ENCODE measurements at places on chromosomes 5 and 9.
A peak's percentile ranks its signal among the peaks of the same experiment; 100 is the strongest.

GRCh38 chr9:72534931-72535330 is 13.5 kb downstream of the TMC1 start:
- no peak for DNase-seq

- no peak for DNase-seq
Observed at GRCh38 chr5:125152461-125153189, 406.2 kb upstream of the ZNF608 start.

DNA sequence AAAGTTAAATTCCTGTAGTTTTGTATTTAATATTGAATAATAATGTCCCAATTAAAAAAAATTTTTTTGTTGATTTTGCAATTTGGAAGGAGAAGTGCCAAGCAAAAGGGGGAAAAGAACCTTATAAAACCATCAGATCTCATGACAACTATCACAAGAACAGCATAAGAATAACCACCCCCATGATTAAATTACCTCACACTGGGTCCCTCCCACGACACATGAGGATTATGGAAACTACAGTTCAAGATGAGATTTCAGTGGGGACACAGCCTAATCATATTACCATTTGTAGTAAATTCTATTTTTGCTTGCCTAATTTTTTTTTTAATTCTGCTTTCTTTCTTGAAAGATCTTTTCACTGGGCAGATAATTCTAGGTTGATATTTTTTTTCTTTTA is 33.4 kb upstream of the FCHO2 start:
- DNase-seq: no peak

DNA sequence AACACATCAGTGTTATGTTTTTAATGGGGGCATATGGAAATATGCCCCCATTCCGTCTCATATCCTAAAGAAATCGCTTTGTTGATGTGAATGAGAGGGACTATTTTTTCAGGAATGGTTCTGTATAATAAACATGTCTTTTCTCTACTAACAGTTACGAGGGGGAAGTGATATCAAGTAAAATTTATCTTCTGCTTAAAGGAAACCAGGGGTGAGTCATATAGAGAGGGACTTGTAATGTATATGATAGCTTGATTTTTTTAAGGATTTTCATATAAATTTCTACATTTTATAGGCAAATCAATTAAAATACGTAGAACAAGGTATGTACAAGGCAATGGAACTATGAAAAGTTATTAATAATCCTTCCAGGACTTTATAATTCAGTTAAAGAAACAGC is 207.1 kb downstream of the SEMA5A start:
- no peak for DNase-seq

GRCh38 chr5:141199359-141200235 is at the start of gene PCDHB11:
Gene PCDHB11, plus strand, starts transcription at chr5:141199627. Its CDS starts 148 bp downstream, at chr5:141199775.
- DNase-seq: no peak

DNA sequence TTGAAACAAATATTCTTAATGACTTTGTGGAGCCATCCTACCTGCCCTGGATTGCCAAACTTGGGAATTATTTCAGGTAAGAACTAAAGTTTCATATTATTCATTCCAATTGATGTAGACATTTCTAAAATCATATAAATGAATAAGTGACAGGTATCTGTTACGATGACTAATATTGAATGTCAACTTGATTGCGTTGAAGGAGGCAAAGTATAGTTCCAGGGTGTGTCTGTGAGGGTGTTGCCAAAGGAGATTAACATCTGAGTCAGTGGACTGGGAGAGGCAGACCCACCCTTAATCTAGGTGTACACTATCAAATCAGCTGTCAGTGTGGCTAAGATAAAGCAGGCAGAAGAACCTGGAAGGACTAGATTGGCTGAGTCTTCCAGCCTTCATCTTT is 1688.4 kb upstream of the CDH9 start:
- no peak for DNase-seq

DNA sequence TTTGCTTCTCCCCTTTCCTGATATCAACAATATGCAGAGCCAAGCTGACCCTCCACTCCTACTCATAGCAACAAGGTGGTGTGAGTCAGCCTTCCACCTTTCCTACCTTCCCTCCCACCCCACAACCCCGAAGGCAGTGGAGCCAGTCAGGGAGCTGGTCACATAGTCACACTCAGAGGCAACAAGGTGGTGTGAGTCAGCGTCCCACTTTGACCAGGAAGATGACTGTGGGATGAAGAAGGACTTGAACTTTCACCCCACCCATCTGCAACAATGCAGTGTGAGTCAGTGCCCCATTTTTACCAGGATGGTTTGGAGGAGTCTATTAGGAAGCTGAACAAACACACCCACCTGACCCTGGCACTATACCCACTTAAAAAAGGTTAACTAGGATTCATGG is 30.1 kb upstream of the ZNF782 start:
- peak; percentile 28 for DNase-seq

DNA sequence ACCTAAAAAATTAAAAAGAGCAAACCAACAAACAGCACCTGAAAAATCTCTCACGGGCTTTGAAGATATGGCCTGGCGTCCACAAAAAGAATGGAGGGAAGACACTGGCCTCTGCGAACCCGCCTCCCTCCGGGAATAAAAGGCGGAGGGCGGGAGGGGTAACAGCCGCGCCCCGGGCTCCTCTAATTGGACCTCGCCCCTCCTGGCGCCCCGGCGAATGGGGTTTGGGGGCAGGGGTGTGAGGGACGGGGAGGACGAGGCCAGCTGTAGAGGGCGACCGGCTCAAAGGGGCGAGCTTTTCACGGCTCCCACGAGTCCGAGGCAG is 753 bp downstream of the FANCC start:
- DNase-seq: no peak

DNA sequence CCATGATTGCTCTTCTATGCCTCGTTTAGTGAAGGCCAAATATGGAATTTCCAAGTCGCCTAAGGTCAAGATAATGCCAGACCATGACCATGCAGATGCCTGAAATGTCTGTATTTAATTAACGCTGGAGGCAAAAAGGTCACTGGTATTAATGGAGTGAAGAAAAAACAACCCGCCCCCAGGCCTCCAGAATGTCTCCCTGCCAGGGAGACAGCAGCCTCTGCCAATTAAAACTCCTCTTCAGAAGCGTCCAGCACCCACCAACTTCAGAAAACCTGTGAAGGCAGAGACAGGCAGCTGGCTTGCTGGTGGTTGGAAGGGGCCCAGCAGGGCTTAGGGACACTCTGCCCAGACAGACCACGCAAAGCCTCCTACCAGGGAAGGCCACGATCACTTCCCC is 94.4 kb downstream of the VAV2 start:
- DNase-seq: no peak

- no peak for DNase-seq
Observed at GRCh38 chr5:141691867-141692532, 10.0 kb upstream of the ARAP3 start.

DNA sequence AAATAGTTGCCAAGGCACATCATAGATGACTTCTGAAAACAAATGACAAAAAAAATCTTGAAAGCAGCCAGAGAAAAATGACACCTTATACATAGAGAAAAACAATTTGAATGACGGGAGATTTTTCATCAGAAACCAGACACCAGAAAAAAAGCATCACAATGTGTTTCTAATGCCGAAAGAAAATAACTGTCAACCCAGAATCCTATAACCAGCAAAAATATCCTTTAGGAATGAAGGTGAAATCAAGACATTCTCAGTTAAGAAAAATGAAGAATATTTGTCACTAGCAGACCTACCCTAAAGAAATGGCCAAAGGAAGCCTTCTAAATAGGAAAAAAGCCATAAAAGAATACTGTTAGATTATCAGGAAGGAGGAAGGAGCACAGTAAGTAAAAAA is 54.0 kb downstream of the SPTLC1 start:
- DNase-seq: no peak

GRCh38 chr5:106780355-106780754 is 890.4 kb downstream of the EFNA5 start:
- DNase-seq: no peak

DNA sequence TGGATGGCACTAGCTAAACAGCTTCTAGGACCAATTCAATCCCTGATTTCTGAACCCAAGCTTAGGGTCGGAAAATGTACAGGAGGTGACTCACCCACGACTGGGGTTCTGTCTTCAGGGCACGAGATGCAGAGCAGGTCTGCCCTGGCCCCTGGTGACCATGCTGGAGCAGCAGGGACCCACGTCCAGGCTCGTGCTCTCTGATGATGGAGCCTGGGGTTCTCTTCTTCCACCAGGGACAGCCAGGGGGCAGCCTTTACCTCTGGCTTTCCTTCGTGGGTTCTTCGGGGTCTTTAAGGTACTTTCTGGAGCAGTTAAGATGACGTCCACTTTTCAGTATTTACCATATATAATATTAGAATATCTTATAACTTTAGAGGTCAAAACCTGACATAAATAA is 2.1 kb downstream of the CFAP77 start:
- DNase-seq: no peak

DNA sequence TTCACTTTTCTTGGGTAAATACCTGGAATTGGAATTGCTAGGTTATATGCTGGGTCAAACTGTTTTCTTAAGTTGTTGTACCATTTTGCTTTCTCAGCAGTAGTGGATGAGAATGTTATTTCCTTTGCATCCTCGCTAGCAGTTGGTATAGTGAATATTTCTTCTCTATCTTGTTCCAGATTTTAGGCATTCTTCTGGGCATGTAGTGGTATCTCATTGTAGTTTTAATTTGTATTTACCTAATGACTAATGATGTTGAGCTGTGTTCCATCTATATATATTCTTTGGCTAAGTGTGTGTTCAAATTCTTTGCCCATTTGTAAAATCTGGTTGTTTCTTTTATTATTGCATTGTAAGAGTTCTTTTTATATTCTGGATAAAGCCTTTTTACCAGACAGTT is 333.3 kb downstream of the MAT2B start:
- DNase-seq: peak; percentile 21

GRCh38 chr5:40410964-40411635 is 268.6 kb upstream of the PTGER4 start:
- DNase-seq: no peak

DNA sequence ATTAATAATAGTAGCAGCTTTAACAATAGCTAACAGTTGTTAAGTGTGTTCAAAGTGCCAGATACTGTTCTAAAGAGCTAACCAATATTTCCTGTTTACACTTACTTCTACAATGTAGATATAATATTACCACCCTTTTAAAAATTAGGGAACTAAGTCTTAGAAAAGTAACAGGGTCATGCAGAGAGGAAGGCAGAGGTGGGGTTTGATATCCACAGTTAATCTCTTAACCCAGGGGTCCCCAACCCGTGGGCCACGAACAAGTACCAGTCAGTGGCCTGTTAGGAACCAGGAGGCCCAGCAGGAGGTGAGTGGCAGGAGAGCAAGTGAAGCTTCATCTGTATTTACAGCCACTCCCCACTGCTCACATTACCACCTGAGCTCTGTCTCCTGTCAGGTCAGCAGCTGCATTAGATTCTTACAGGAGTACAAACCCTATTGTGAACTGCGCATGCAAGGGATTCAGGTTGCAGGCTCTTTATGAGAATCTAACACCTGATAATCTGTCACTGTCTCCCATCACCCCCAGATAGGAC is 89.1 kb downstream of the ACTL7B start:
- no peak for DNase-seq

GRCh38 chr9:129669946-129670345 is 4.5 kb downstream of the PRRX2 start:
- no peak for DNase-seq

- no peak for DNase-seq
Observed at GRCh38 chr9:82295181-82295580, 306.6 kb downstream of the SPATA31D1 start.

DNA sequence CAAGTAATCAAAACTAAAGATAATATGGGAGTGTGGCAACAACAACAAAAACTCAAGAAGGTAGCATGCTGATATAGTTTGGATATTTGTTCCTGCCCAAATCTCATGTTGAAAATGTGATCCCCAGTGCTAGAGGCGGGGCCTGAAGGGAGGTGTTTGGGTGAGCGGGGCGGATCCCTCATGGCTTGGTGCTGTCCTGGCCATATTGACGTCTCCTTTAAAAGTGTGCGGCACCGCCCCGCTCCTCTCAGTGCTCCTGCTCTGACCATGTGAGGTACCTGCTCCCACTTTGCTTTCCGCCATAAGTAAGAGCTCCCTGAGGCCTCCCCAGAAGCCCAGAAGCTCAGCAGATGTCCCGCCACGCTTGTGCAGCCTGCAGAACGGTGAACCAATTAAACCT is 25.6 kb downstream of the MED27 start:
- DNase-seq: no peak

GRCh38 chr5:176902911-176903664 is 3.9 kb upstream of the HK3 start:
- DNase-seq: no peak

GRCh38 chr9:33952066-33952465 is 96.6 kb downstream of the UBAP2 start:
- DNase-seq: no peak

DNA sequence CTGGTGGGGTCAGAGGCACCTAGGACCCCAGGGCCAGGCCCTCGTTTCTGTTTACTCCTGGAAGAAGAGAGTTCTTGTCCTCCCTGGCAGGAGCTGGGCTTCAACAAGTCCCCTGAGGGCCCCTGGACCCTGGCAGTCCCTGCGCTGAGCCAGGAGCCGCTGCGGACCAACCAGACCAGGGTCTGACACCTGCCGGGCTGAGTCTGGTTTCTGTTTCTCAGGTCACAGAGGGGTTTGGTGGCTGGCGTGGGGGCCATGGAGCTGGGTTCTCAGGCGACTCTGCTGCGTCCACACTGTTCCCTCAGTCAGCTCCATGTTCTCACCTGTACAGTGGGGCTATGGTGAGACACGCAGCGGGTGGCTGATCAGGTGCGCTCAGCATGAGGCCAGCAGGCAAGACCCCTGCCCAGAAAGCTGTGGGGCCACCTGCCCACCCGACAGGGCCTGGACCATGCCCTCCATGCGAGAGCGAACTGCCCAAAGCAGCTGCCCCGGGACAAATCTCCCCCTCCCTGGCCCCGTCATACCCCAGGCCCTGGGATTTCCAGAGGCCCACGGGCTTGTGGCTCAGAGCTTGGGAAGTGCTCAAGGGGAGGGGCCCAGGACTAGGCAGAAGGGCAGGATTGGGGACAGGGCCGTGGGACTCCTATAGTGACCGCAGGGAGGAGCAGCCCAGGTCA is 17.9 kb upstream of the NOTCH1 start:
- no peak for DNase-seq

DNA sequence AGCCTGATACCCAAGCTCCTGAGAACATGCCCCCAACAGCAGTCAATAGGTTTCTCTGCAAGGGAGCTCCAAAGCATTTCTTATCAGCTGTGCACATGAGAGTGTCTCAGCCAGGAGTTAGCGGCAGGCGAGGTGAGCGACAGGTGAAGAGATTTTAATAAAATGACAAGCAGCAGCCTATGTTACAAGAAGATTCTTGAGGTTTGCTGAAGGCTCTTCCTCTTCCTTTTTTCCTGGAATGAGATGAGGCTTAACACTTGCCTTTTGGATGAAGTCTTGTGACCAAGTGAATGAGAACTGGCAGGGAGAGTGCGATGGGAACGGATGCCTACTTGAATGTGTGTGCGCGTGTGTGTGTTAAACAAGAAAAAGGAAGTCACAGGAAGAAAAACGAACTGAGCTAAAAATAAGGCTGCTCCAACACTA is 76.1 kb downstream of the SHB start:
- no peak for DNase-seq

Data from AG04449 (cell line).